Epithelial cell of proximal tubule (primary cell): ENCODE measurements at places on chromosomes 2 and 18. TPM values are rescaled to one million over a fixed set of nuclear protein-coding genes. Genes with fewer than 3 reads are reported as not detected.

The SCN9A gene
- 0.87 and 2.1 TPM in 2 replicates for total RNA-seq

The LYG2 gene
- not detected in 2 replicates for total RNA-seq

The TFPI gene
- total RNA-seq, result 99.7 and 144 TPM in 2 replicates

The PTPN18 gene
- total RNA-seq, result 18.7 and 23.8 TPM in 2 replicates

The FOSL2 gene
- 91.8 and 103 TPM in 2 replicates for total RNA-seq

The COLEC12 gene
- total RNA-seq, result 2.0 and 3.3 TPM in 2 replicates

The NT5DC4 gene
- not detected in 2 replicates for total RNA-seq

The AQP12A gene
- not detected in 2 replicates for total RNA-seq

The RIT2 gene
- not detected in 2 replicates for total RNA-seq

GRCh38 chr2:129881786-129882396 is 97.6 kb upstream of the RAB6C start:
- DNase-seq, result no peak

GRCh38 chr2:43224131-43224570 is 2.3 kb downstream of the ZFP36L2 start:
- DNase-seq, result no peak

DNA sequence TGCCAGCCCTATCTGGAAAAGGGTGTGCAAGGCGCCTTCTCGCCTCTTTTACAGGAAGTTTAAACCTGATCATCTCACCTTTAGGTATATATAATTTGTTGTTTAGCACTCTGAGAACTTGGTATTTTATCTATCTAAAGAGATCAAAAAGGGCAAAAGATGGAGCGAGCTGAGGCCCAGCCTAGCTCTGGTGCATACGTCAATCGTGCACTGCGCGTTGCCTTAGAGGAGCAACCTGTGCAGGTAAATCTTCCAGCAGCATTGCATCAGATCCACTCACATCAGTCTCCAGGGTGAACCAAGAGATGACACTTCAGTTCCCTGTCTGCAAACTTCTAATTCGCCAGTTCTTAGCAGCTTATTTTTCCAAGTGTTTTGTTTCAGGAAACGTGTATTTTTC is 15.4 kb downstream of the BCL11A start:
- DNase-seq, result no peak

- DNase-seq, result no peak
These were observed 10.5 kb upstream of the EPAS1 start for GRCh38 chr2:46286715-46287114.

DNA sequence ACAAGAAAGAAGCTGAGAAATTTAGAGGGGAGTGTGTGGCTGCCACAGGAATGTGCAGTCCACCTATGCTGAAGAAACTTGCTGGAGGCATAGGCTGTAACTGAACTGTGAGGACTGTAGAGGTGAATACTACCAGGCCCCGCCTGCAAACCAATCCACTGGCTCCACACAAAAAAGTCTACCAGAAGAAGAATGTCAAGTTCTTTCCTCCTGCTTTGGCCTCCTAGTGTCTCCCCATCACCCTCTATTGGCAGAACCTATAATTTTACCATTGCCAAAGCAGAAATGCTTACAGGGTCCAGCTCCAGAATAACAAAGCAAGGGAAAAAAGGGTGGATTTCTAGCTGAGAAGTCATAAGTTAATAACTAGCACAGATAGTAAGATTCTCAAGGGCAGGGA is 5.9 kb upstream of the ATP5MC3 start:
- no peak for DNase-seq

DNA sequence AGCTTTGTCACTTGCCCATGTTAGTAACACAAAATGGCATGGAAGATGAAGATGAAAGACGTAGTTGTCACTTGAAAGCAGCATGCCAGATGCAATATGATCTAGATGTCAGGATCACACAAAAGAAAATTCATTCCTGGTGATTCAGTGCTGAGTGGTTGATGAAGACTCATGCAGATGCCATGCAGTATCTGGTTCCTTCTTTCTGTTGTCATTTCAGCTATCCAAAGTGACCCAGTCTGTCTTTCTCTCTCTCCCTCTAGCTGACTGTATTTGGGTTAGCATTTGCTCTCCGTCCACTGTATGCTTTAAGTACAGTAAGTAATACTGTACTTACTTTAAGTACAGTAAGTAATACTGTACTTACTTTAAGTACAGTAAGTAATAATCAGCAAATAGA is 50.4 kb downstream of the TTN start:
- DNase-seq, result no peak

GRCh38 chr2:60966507-60967405 is 50.8 kb upstream of the PEX13 start:
- no peak for DNase-seq

GRCh38 chr2:63862806-63863205 is 21.1 kb downstream of the UGP2 start:
- DNase-seq, result peak; percentile 50

GRCh38 chr2:183059561-183059960 is 19.0 kb upstream of the DUSP19 start:
- DNase-seq, result peak; percentile 84

- peak; percentile 59 for DNase-seq
These were observed 115.8 kb upstream of the SETBP1 start for GRCh38 chr18:44564922-44565321.

GRCh38 chr2:111701798-111702118 is 182.2 kb downstream of the ANAPC1 start:
- DNase-seq, result no peak

DNA sequence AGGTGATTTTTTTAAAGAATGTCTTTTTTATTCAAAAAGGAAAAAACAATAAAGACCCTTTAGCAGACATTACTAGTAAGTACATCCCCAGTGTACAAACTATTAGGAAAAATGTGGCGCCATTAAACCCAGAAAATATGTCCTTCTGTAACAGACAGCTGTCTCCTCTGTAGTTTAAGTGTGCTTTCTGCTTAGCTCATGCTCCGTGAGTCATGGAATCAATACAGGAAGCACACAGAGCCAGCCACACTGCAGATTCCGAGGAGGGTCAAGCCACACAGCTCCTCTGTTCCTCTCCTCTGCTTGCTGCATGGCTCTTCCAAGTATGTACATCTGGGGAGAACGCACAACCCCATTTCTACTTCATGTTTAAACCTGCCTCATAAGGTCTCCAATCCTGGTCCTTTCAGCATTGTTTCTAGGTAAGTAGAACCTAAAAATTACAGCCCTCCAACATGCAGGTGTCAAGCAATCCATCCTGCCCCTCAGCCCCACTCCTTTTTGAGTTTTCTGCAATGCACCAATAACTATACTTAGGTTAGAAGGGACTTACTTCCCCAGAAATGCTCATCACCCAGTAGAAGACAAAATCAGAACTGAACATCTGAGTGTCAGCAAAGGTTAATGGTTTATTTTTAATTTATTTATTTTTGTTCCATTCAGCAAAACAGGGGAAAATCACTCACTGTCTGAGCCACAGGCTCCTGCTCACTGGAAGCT is 37.5 kb downstream of the ACVR1 start:
- no peak for DNase-seq

DNA sequence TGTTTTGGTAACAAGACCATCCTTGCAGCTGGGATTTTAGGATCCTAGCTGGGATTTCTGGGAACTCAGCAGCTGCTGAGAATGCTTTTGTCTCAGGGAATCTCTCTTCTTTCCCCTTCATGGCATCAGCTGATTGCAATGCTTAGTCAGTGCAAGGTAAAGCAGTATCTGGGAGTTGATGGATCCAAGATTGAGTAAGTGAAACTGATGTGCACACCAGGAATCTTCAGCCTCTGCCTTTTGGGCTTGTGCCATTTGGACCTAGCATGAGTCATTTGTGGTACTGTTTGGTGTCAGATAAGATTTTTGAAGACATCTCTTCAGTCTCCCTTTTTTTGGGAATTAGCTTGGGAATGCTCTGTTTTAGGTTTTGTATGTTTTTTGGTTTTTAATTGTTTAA is 363.3 kb upstream of the TFPI start:
- peak; percentile 10 for DNase-seq

DNA sequence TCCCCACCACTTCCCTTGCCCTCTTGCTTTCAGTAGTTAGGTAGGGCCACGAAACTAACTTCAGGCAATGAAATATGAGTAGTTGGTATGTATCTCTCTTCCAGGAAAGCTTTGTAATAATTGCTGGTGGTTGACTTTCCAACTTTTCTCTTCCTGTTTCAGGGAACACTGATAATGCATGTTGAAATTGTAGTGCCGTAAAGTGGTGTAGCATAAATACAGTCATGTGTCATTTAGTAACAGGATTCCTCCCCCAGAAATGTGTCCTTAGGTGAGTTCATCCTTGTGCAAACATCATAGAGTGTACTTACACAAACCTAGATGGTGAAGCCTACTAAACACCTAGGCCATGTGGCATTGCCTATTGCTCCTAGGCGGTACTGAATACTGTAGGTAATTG is 429.2 kb downstream of the PID1 start:
- no peak for DNase-seq

- no peak for DNase-seq
These were observed 90.4 kb downstream of the TMEM247 start for GRCh38 chr2:46569766-46570165.

GRCh38 chr18:44119607-44120006 is 561.1 kb upstream of the SETBP1 start:
- DNase-seq, result no peak

DNA sequence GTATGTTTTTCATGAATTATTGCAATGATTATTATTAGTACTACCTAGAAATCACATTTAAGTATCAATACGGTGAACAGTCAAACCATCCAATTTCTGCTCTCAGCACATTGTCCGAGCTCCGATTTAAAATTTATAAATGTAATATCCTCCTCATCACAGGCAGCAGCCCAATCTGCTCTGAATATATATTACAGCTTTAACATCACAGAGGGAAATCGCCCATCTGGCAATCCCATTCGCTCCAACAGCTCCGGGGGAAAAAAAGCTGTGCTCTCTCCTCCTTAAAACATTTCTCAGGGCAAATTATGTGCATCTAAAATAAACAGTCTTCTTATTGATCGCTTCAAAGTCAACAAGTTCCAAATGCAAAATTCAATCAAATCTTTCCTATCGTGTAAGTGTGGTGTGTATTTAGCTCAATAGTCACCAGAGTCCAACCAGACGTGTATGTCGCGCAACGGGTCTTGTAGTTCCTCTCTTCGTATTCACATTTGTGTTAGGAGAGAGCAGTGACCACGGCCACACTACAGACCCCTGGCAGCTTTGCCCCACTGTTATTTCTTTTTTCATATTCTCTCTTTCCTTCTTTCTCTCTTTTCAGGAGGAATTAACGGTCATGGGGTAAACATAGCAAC is 2.4 kb downstream of the FIGN start:
- DNase-seq, result no peak

DNA sequence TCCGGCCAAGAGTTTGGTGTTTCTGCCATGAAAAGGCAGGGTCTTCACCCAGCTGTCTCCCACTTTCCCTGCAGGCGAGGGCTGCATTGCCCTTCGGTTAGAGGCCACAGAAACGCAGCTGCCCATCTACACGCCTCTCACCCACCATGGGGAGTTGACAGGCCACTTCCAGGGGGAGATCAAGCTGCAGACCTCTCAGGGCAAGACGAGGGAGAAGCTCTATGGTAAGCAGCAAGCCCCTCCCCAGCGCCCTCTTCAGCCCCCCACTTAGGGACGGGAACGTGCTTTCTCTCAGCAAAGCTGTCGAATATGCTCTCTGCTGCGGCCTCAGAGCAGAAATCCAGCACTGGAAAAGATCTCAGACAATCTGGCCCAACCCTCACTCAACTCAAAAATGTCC is 57.7 kb upstream of the ATG16L1 start:
- no peak for DNase-seq

DNA sequence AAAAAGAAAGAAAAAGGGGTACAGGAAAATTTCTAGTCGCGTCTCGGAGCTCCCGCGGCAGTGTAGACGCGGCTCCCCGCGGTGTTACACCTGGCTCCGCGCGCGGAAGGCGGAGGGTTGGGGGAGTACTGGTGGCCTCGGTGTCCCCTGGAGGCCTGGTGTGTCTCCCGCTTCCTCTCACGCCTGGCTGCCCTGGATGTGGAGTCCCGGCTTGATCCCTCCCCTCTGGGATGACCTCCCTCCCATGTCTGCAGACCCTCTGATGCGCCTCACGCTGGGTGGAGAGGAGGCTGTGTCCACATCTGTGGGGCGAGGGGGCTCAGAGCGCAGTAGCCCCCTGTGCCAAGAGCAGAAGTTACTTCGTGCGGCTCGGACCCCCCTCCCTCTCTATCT is 1.2 kb downstream of the KIF5C start:
- no peak for DNase-seq

DNA sequence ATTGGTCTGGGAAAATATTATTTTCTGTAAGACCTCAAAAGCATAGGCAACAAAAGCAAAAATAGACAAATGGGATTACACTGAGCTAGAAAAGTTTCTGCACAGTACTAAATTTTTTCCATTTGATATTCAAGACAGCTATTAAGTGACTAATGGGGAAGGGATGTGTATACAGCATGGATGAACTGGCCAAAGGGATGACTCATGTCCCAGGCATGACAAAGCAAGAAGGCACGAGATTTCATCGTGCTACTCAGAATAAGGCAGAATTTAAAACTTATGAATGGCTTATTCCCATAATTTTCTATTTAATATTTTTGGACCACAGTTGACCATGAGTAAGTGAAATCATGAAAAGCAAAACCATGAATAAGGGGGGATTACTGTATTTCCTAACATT is 1250.1 kb upstream of the GYPC start:
- peak; percentile 67 for DNase-seq

DNA sequence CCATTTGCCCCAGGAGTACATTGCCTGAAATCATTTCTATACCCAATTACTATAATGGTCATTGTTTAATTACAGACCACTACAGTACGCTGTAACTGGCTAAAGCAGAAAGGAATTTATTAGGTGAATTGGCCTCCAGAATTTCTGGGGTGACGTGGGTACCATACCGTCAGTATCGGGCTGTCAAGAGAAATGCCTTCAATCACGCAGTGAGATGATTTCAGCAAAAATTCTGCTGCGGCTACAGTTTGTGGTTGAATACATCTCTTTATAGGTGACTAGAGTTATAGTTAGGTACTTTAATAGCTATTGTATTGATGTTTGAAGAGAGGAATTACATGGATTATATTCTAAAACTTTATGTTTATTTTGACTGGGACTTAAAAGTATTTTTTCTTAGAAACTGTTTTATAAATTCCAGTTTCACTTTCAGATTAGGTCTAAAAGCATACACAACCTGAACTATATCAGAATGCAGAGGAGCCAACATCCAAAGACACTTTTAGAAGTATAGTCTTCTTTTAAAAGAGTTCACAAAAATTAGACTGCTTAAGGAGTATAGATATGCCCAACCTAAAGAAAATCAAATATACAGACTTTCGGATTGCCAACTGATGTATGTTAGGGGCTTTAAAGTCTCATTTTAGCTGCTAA is 128.4 kb downstream of the TTC27 start:
- no peak for DNase-seq

GRCh38 chr2:192809173-192809572 is 614.4 kb upstream of the TMEFF2 start:
- no peak for DNase-seq

- DNase-seq, result no peak
These were observed 935 bp downstream of the SLC30A3 start for GRCh38 chr2:27261926-27262298.

DNA sequence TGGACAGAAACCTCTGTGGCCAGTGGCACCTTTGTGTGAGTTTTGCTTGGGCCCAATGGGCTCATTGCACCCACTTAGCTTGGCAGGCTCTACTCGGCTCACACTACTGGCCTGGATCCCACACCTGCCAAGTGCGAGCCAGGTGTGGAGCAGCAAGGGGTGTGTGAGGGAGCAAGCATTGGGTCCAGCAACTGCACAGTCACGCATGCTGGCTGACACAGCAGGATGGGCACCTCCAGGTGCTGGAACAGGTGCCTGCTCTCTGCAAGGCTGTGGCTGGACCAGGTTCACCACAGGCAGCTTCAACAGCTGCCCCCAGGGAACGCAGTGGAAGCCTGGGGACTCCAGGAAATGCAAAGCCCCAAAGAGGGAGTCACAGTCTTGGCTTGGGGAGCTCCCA is 94.2 kb downstream of the DOK6 start:
- no peak for DNase-seq

GRCh38 chr18:59621027-59621426 is 76.2 kb downstream of the CCBE1 start:
- DNase-seq, result no peak
